ENCODE measurements at places on chromosomes 16 and 17. TPM values are rescaled to one million over a fixed set of nuclear protein-coding genes. Genes with fewer than 3 reads are reported as not detected.

Gene TBC1D3I
- 0.37 TPM for total RNA-seq

Gene NPIPB13
- total RNA-seq = 1.6 TPM

Gene OGFOD1
- total RNA-seq = 33.0 TPM

Gene WFIKKN2
- 0.13 TPM for total RNA-seq

Gene ABCC12
- total RNA-seq = not detected

Gene PPY
- total RNA-seq = not detected

Gene KRTAP1-5
- not detected for total RNA-seq

Gene IL34
- 2.8 TPM for total RNA-seq

Gene KCTD19
- 0.24 TPM for total RNA-seq

Gene SRL
- total RNA-seq = 0.49 TPM

Gene ADGRG1
- total RNA-seq = 126 TPM
